ENCODE measurements at places on chromosomes 7 and 10.

GRCh38 chr7:157072361-157072760 lies 61.9 kb upstream of the MNX1 start:
- DNase-seq, result no peak

GRCh38 chr7:1729773-1730172 lies 59.7 kb downstream of the ELFN1 start:
- DNase-seq, result no peak

GRCh38 chr7:146443102-146443501 lies 326.5 kb downstream of the CNTNAP2 start:
- DNase-seq, result no peak

GRCh38 chr7:2732388-2732787 lies 44.4 kb downstream of the AMZ1 start:
- DNase-seq, result no peak

DNA sequence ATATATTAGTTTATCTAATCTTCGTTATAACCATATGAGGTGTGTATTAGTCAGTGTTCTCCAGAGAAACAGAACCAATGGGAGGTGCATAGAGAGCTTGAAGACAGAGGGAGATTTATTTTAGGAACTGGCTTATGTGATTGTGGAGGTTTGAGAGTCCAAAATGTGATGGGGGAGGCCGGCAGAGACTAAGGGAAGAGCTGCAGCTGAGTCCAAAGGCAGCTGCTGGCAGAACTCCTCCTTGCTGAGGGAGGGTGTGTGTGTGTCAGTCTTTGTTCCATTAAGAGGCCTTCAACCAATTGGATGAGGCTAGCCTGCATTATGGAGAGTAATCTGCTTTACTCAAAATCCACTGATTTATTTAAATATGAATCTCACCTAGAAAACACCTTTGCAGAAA lies 165.1 kb downstream of the SH3PXD2A start:
- DNase-seq, result no peak

Data from mucosa of descending colon (tissue), 3 donors.